ENCODE measurements at places on chromosomes 1 and 21.
A peak's percentile ranks its signal among the peaks of the same experiment; 100 is the strongest.

DNA sequence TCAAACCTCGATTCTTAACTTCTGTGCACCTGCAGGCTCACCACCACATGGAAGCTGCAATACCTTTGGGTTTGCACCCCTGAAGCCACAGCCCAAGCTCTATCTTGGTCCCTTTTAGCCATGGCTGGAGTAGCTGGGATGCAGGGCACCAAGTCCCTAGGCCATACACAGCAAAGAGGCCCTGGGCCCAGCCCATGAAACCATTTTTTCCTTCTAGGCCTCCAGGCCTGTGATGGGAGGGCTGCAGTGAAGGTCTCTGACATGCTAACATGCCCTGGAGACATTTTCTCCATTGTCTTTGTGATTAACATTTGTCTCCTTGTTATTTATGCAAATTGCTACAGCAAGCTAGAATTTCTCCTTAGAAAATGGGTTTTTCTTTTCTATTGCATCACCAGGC is 79.2 kb downstream of the PRRX1 start:
- DNase-seq, result no peak

- no peak for DNase-seq
Measured at GRCh38 chr21:31531967-31532366, 127.5 kb upstream of the SOD1 start.

- DNase-seq, result no peak
Measured at GRCh38 chr1:232622981-232623380, 7.0 kb downstream of the SIPA1L2 start.

DNA sequence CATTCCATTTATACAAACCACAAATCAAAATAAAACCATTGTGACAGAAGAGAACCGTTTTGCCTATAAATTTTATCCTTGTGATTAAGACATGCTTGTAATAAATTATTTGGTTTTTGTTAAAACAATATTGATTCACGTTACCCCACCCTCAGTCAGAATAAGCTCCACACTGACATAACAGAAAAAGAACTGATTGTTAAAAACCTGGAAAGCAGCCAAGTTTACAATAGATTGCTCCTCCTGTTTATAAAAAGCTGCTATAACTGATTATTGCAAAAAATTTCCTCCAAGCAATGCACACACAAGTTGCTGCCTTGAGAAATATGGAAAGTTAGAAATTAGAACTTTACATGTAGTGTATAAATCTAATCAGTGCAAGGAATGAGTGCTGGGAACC is 263.5 kb downstream of the SETD4 start:
- no peak for DNase-seq

DNA sequence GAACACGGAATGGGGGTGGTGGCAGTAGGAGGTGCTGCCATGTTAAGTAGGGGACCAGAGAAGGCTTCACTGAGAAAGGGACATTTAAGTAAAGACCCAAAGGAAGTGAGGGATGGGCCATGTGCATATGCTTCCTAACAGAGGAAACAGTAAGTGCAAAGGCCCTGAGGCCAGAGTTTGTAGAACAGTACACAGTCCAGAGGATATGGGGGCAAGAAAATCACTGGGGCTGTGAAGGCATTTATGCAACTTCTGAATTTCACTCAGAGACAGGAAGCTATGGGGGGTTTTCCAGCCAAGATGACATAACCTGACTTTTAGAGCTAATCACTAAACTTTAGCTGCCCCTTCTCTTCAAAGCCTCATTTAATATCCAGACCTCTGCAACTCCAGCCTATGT is 202.5 kb upstream of the EDN2 start:
- DNase-seq, result no peak

- DNase-seq, result no peak
Measured at GRCh38 chr1:210214573-210215409, 17.8 kb upstream of the SERTAD4 start.

- DNase-seq, result peak; percentile 94
Measured at GRCh38 chr1:31154632-31155215, 85.0 kb downstream of the NKAIN1 start.

- DNase-seq, result no peak
Measured at GRCh38 chr1:183251101-183251958, 65.3 kb downstream of the LAMC2 start.

- no peak for DNase-seq
Measured at GRCh38 chr1:212412374-212412773, 2.3 kb downstream of the PACC1 start.

- DNase-seq, result no peak
Measured at GRCh38 chr1:240385985-240386978, 225.7 kb downstream of the GREM2 start.

DNA sequence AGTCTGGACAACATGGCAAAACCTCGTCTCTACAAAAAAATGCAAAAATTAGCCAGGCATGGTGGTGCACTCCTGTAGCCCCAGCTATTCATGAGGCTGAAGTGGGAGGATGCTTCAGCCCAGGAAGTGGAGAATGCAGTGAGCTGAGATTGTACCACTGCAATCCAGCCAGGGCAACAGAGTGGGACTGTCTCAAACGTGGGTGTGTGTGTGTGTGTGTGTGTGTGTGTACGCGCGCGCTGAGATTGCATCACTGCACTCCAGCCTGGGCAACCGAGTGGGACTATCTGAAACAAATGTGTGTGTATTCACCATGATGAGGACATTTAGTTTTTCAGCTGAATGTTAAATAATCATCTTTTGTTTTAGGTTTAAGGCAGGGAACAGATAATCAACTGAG is 21.1 kb downstream of the USP1 start:
- DNase-seq, result no peak

DNA sequence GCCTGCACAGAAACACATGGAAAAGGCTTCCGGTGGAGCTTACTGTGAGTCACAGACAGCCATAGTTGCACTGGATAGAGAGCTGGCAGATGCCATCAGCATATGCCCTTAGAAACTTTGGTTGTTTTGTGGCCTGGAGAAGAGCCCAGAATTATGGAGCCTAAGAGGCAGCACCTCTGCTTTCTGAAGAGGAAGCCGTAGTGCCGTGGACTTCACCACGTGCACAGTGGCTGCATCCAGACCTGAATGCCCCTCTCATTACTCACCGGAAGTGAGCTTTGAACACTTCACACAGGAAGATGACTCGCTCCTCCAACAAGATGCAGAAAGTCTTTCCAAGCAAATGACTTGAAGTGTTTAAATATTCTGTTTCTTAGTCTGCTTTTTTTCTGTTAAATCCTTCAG is 28.4 kb downstream of the JUN start:
- DNase-seq, result peak; percentile 85

DNA sequence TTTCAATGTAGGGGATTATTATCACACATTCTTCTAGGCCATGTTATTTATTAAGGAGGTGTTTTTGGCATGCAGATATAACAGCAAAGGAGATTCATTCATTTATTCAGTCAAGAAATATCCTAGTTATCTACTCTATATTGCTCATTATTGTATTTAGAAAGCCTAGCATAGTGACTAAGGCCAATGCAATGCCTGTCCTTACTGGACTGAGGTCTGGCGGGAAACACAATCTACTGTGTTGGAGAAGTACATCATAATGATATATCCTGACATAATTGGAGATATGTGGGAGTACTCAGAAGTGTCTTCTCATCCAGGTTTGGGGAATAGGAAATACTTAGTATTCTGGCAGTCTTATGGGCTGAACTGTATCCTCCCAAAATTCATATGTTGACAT is 421.5 kb upstream of the USP24 start:
- DNase-seq, result no peak

DNA sequence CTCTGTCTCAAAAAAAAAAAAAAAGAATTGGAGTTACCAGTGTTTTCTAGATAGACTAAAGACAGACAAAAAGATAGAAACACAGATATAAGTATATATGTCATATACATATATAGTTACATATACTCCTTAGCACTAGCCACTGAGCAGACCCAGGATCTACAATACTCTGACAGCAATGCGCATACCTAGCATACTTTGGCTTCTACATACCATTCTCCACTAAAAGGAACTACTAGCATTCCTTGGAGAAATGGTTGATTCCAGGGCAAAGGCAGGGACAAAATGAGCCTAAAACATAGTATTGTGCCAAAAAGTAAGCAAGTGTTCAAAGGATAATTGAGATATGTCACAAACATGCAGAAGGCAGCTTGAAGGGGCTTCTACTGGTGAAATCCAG is 22.7 kb downstream of the SYNJ1 start:
- no peak for DNase-seq

DNA sequence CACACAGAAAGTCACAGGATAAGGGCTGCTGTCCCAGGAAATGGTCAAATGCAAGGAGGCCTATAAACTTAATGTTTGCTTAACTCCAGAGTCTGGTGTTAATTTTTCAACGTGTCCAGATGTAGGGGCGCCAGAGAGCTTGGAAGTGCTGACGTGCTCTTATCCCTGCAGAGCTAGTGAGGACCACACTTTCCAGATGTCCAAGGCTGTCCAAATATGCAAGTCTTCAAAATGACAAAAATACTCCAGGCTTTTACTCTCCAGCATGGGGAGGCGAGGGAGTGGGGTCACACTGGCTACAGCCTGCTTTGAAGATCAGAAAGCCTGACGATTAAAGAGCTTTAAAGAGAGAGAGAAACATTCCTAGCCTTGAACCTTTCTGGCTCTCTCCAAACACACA is 57.6 kb downstream of the ABCA4 start:
- DNase-seq, result no peak

- DNase-seq, result no peak
Measured at GRCh38 chr1:109399326-109399957, 1.7 kb upstream of the SORT1 start.

- no peak for DNase-seq
Measured at GRCh38 chr21:33651965-33652680, 9.8 kb downstream of the ITSN1 start.

- no peak for DNase-seq
Measured at GRCh38 chr1:95287081-95287480, 53.1 kb downstream of the RWDD3 start.

GRCh38 chr1:166026555-166026954 is 140.2 kb downstream of the FAM78B start:
- no peak for DNase-seq

DNA sequence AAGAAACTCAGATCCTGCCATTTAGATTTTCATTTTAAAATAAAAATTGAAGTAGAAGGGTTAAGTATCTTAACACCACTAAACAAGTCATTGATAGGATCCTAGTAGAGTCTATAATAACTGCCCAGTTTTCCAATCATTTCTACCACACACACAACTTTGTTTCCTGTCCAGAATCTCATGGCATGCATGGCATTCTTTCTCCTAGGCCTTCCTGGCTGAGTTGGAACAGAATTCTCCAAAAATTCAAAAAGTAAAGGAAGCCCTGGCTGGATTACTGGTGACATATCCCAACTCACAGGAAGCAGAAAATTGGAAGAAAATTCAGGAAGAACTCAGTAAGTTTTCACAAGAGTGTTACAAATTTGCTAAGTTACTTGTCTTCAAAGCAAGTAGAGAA is 111.4 kb upstream of the BMP8A start:
- DNase-seq, result no peak

- DNase-seq, result no peak
Measured at GRCh38 chr1:83682132-83682531, 316.8 kb downstream of the TTLL7 start.

DNA sequence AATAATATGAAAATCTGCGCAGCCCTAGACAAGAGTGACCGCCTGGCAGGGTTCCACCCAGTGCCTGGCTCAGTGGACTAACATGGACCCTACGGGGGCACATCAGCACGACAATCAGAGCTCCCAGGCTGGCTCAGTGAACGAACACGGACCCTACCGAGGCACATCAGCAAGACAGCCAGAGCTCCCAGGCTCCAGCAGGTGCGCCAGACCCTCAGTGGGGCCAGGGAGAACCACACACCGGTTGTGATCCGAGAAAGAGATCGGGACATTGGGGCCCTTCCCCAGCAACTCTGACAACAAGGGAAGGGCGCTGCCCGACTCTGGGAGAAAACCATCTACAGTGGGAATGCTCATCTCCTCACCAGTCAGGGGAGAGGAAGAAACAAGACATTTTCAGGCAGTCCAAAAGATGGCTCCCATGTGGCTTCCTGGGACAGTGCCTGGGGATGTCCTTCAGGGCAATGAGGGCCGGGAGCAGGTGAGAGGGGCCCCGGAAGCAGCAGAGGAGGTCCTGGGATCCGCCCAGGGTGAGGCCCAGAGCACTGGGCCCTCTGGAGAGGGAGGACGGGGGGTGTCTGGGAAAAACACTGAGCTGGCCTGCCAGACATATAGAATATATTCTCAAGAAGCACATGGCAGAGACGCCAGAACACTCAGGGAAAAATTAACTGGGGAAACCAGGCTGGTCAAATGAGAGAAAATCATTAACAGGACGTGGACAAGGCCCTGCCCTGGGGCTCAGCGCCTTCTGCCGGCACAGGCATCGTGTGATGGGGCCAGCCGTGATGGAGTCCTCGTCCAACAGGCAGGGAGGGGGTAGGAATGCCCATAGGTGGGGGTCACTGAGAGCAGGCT is 4.8 kb downstream of the ARHGEF16 start:
- no peak for DNase-seq

- peak; percentile 51 for DNase-seq
Measured at GRCh38 chr1:15848143-15848928, 829 bp downstream of the SPEN start.

- DNase-seq, result no peak
Measured at GRCh38 chr1:204477036-204477740, 17.4 kb downstream of the PIK3C2B start.

DNA sequence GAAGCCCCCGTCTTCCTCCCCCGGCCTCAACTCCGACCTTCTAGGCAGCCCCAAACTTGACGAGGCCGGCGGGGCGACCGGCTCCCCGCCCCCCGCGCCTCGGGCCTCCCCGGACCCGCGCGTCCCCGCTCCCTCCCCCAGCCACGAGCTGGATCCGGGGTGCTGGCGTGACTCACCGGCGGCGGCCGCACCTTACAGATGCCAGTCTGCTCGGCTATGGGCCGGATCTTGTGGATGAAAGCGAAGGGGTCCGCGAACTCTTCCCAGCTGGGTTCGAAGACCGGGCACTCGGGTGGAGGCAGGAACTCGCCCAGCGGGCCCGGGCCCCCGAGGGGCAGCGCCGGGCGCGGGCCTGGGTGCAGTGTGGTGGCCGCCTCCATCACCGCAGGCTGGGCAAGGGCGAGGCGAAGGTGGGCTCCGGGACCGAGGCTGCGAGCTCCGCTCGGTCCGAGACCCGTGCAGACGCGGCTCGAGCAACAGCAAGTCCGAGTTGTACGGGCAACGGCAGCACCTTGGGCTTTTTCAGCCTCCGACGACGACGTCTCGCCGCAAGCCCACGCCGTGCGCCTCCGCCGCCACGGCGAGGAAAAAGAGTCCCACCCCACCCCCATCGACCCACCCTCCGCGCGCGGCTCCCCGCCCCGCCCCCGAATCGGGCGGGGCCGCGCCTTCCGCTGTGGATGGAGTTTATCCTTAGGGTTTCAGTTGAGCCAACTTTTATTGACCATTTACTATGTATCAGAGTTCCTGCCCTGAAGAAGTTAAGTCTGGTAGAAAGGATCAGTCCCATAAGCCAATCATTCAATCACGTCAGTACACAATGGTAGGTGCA is at the start of gene KDM5B:
Gene KDM5B (minus strand): TSS at position 496 of the 832 bp plus-strand sequence. CDS start 116 bp downstream, at position 380.
- peak; percentile 86 for DNase-seq

DNA sequence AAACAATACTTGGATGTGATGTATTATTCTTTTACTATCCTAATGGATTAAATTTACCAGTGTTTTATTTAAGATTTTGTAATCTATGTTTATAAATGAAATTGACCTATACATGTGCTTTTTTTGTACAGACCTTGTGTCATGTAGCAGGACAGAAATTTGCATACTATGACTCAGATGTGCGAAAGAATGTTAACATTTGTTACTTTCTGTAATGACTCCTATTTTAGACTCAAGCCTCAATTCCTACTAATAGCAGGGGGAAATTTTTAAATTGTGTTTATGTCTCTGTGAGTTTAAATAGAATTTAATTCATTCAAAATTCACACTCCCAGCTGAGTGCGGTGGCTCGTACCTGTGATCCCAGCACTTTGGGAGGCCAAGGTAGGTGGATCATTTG is 21.8 kb upstream of the RIMKLA start:
- no peak for DNase-seq

- DNase-seq, result no peak
Measured at GRCh38 chr1:157034137-157034800, 11.3 kb downstream of the ARHGEF11 start.
